Upper lobe of left lung (tissue), 6 donors: ENCODE measurements at places on chromosomes 1 and 21. TPM values are rescaled to one million over a fixed set of nuclear protein-coding genes. Genes with fewer than 3 reads are reported as not detected.

DNA sequence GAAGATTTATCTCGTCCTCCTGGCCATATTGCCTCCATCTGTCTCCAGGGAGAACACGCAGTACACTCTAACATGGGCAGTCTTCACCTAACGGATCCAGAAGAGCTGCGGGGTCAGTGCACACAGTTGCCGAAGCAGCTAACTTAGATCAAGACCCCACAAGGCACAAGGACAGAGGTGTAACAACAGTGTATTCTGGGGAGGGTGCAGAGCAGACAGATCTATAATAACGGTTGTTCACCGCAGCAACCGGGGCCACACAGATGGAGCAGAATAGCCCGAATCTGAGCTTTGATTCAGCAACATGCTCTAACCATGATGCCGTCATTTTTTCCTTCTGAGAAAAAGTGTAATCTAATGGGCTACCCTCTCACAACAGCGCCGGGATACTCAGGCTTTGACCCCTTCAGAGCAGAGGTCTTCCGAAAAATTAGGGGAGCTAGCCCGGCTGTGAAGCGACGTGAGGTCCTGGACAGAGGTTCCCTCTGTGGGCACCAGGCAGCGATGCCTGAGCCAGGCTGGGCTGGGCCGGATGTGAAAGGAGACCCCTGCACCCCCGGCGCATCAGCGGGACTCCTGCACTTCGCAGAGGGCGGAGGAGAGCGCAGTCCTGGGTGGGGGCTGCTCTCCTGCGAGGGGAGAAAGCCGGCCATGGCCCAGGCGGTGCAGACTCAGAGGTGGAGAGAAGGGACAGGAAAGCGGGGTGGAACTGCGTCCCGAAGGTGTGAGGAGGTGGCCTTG is 57.5 kb downstream of the BCL9 start:
- H3K4me3 ChIP-seq = peak overlapping the region; percentile 72
- H3K36me3 ChIP-seq = no peaks in the 10 kb centered on the region
- peak; percentile 86 for DNase-seq
- peak overlapping the region; percentile 84 for H3K27ac ChIP-seq
- H3K4me1 ChIP-seq = peaks cover 12% of the 10 kb centered on the region
- no peaks in the 10 kb centered on the region for H3K27me3 ChIP-seq

DNA sequence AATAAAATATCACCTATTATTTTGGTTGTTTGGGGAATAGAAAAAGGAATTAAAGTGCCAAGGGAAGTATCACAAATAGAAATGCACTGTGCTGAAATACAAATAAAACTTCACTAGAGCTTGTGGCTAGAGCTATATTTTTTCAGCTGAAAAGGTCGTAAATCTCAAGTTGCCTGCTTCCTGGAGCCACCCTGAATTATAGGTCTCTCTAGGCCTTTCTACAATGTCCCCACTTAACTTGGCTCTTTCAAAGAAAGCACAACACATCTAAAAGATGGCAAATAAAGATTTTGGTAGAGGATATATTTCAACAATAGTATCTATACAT is 5.0 kb upstream of the RNF2 start:
- no peaks in the 10 kb centered on the region for H3K4me1 ChIP-seq
- H3K27me3 ChIP-seq = no peaks in the 10 kb centered on the region
- no peak overlapping the region for H3K4me3 ChIP-seq
- H3K36me3 ChIP-seq = no peaks in the 10 kb centered on the region
- DNase-seq = no peak

GRCh38 chr1:221040691-221041285 is 161.5 kb downstream of the HLX start:
- no peaks in the 10 kb centered on the region for H3K27me3 ChIP-seq
- H3K4me3 ChIP-seq = no peak overlapping the region
- H3K27ac ChIP-seq = no peak overlapping the region
- H3K4me1 ChIP-seq = peaks cover under 1% of the 10 kb centered on the region
- no peaks in the 10 kb centered on the region for H3K36me3 ChIP-seq
- DNase-seq = no peak

DNA sequence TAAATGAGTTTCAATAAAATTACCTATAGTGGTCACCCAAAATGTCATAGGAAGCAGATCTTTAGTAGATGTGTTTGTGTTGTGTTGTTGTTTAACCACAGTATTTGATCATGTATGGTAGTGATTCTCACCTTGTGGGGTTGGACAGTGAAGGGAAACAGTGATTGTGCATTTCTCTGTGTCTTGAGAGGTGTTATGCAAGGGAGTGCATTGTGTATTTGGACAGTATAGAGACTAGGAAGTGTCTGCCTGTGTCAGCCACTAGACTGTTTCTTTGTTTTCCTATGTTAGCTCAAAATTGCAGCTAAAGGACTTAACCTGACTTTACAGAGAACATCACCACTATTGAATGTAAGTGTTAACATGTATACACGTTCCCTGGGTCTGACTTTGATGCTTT is 6.0 kb downstream of the RGS2 start:
- H3K27me3 ChIP-seq = no peaks in the 10 kb centered on the region
- no peak overlapping the region for H3K4me3 ChIP-seq
- peaks cover 10% of the 10 kb centered on the region for H3K4me1 ChIP-seq
- H3K27ac ChIP-seq = no peak overlapping the region

DNA sequence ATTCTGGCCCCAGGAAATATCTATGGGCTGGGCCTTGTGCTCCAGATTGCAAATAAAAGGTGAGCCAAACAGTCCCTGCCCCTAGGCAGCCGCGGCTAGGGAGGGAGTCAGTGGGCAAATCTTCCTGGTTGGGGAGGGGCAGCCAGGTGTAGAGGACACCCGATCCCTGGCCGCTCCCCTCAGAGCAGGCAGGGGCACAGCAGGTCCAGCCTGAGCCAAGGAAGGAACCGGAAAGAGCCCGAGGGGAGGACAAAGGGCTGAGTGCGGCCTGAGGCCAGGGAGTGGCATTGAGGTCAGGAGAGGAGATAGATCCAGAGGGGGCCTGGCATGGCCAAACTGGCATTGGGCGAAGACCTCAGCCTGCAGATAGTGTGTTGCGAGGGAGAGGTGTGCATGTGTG is 36.6 kb upstream of the ARF1 start:
- DNase-seq = peak; percentile 37
- H3K36me3 ChIP-seq = no peaks in the 10 kb centered on the region
- H3K4me1 ChIP-seq = no peaks in the 10 kb centered on the region
- H3K4me3 ChIP-seq = no peak overlapping the region

GRCh38 chr1:236734141-236734765 is 48.0 kb downstream of the ACTN2 start:
- no peak for DNase-seq
- no peak overlapping the region for H3K4me3 ChIP-seq
- no peaks in the 10 kb centered on the region for H3K4me1 ChIP-seq
- H3K27me3 ChIP-seq = no peaks in the 10 kb centered on the region

DNA sequence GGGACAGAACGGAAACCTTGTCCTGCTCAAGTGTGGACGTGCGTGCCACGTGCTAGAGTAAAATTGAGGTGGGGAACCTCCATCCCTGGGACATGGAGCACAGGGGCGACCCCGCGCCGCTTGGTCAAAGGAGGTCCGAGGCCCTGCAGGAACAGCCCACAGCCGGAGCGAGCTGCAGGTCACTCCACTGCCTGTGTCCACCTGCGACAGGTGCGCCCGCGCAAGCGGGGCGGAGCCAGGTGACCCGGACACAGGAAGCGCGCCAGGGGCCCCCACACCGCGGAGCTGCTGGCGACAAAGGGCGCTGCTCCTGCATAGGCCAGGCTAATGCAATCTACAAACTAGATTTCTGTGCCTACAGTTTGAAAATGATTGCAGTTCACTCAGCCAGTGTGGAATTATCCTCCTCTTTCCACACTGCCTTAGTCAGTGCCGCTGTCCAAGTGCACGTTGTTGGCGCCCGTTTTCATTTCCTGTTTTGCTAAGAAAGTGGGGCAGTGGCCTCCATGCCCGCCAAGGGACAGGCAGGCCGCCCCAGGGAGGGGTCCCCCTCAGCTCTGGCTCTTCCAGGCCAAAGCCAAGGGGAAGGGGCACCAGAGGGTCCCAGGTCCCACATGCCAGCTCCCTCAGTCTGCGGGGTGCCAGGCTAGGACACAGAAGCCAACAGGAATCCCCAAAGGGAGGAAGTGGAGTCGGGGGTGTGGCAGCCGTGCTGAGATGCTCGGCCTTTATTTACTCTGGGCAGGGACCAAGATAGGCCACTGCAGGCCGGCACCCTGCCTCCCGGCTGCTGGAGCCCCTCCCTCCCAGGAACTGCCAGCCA is 4.3 kb upstream of the NADK start:
- H3K4me1 ChIP-seq = peaks cover 54% of the 10 kb centered on the region
- no peaks in the 10 kb centered on the region for H3K27me3 ChIP-seq
- peak overlapping the region; percentile 90 for H3K27ac ChIP-seq
- peak overlapping the region; percentile 26 for H3K4me3 ChIP-seq
- peak; percentile 90 for DNase-seq

DNA sequence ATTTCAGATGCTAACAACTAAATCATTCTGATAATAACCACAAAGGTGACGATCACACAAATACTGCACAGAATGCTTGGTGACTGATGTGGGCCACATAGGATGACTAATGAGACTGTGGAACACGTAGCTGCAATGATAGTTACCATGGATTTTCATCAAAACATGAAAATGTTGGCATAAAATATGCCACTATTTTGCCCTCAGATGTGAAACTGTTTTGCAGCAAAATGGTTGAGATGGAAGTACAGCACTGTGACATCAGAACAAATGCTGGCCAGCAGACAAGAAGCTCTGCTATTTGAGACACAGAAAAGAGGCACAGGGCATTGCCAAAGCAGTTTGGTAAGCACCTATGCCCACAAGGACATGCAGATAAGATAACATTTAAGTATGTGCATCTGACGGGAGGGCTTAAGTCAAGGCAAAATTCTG is 83.8 kb downstream of the NIBAN1 start:
- no peaks in the 10 kb centered on the region for H3K27me3 ChIP-seq
- DNase-seq = no peak
- no peak overlapping the region for H3K27ac ChIP-seq
- no peak overlapping the region for H3K4me3 ChIP-seq
- H3K4me1 ChIP-seq = no peaks in the 10 kb centered on the region

DNA sequence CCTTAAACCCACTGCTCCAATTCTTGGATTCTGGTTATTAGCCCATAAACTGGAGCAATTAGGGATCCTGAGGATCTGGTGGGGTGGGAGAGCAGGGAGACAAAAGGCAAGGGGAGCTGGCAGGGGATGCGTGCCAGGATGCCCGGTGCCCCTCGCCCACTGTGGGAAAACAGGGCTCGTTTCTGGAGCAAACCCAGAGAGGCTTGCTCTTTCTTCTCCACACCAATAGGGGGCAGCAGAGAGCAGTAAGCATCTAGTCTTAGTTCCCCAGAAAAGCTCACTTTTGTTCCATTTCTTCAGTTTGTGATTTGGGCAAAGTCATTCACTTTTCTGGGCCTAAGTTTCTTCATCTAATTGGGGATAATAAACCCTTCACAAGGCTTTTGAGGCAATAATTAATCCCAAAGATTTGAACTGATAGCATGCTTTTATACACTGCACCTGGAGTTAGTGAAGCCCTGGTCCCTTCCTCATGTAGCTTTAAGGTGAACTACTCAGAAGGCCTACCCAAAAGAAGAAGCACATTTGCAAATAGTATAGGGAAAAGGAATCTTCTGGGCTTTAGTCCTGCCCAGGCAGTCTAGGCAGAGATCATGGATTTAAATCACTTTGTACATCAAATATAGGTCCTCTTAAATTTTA is 160.6 kb upstream of the USP24 start:
- H3K4me1 ChIP-seq = no peaks in the 10 kb centered on the region
- no peak overlapping the region for H3K4me3 ChIP-seq
- H3K27ac ChIP-seq = no peak overlapping the region
- H3K36me3 ChIP-seq = no peaks in the 10 kb centered on the region
- no peaks in the 10 kb centered on the region for H3K27me3 ChIP-seq
- peak; percentile 38 for DNase-seq

GRCh38 chr1:30522031-30523004 is 201.1 kb downstream of the MATN1 start:
- no peak overlapping the region for H3K4me3 ChIP-seq
- no peaks in the 10 kb centered on the region for H3K4me1 ChIP-seq
- DNase-seq = peak; percentile 24
- no peak overlapping the region for H3K27ac ChIP-seq
- no peaks in the 10 kb centered on the region for H3K27me3 ChIP-seq
- H3K36me3 ChIP-seq = no peaks in the 10 kb centered on the region

DNA sequence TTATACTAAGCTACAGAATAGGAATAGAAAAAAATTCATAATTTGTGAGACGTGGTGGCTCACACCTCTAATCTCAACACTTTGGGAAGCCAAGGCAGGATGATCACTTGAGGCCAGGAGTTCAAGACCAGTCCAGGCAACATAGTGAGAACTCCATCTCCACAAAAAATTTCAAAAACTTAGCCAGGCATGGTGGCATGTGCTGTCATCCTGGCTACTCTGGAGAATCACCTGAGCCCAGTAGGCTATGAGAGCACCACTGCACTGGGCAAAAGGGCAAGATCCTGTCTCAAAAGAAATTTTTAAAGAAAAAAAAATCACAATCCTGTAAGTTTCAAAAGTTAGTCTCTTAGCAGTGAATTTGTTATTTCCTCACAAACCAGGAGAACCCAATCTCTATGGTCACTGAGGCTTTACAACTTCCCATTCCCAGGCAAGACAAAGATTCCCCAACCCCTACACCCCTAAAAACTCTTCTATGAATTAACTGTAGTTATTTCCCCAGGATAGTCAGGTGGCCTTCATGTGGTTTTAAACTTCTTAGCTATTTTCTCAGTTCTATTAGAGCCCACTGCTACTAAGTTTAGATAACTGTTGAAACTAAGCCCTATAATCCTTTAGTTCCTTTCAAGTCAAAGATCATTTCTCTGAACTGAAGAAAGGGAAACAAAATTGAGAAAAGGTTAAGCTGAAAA is 74.5 kb downstream of the FOXJ3 start:
- no peak for DNase-seq
- H3K4me3 ChIP-seq = no peak overlapping the region

GRCh38 chr1:58815686-58816071 is 31.8 kb upstream of the JUN start:
- H3K36me3 ChIP-seq = no peaks in the 10 kb centered on the region
- peaks cover 45% of the 10 kb centered on the region for H3K4me1 ChIP-seq
- H3K27me3 ChIP-seq = no peaks in the 10 kb centered on the region
- peak overlapping the region; percentile 44 for H3K4me3 ChIP-seq
- peak; percentile 53 for DNase-seq

GRCh38 chr1:62774971-62775595 is 8.8 kb upstream of the ATG4C start:
- no peak overlapping the region for H3K27ac ChIP-seq
- no peak for DNase-seq
- H3K27me3 ChIP-seq = no peaks in the 10 kb centered on the region
- H3K4me3 ChIP-seq = no peak overlapping the region

OR14K1 gene
- total RNA-seq = not detected

SPRR5 gene
- not detected for total RNA-seq

HIPK1 gene
- 34.4 TPM for total RNA-seq

GUCA2B gene
- total RNA-seq = not detected

NUDT4B gene
- 42.3 TPM for total RNA-seq

SLC44A5 gene
- total RNA-seq = not detected

KCNQ4 gene
- 0.71 TPM for total RNA-seq

ZNF683 gene
- 0.30 TPM for total RNA-seq

A3GALT2 gene
- not detected for total RNA-seq

GNAT2 gene
- 0.20 TPM for total RNA-seq

TNFRSF14 gene
- total RNA-seq = 239 TPM
